ENCODE measurements at places on chromosomes 11 and 22.

DNA sequence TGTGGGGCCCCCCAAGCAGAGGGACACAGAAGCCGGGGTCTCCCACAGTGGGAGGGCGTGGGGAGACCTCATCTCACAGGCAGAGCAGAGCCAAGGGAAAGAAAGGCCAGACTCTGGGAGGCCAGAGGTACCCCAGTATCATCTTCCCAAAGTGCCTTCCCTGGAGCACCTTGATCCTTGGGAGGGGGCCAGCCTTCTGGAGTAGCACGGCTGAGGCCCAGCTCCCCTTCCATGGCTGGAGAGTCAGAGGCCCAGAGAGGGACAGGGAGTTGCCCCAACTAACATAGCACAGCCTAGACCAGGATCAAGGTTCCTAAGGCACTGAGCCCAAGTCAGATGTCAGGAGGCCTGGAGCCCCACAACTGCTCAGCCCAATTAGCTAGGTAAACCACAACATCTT is 50.6 kb downstream of the ELFN2 start:
- no peak for DNase-seq

DNA sequence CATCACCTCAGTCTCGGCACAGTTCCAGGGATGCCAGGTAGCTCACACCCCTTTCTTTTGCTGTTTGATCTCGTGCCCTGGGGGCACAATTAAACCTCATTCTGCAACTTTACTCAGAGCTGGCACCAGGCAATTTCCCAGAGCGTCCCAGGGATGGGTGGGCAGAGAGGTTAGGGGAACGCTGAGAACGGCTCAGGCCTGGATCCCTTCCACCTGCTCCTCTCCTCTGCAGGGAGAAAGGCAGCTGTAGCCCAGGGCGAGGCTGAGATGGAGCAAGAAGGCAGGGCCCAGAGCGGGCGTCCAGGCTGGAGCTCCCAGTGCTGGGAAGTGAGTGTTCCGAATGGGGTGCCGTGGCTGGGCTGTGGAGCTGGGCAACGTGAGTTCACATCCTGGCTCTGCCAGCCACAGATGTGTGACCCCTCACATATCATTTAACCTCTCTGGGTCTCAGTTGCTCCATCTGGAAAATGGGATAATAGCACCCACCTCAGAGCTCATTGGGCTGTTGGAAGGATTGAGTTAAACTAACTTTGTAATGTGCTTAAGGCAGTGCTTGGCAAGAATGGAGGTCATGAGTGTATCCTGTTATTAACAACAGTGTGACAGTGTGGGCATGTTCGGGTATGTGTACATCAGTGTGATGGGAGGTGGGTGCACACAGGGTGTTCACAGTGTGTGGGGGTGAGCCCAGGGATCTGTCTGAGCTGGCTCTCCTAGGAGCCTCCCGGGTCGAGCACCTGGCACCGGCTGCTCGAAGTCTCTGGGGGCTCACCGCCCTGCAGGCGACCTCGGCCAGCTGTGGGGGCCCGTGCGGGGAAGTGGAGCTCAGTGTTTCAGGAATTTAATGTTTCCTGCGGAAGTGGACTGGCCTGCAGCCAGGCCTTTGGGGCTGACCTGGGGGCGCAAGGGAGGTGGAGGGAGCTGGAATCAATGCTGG is 15.5 kb downstream of the OTUB1 start:
- DNase-seq = no peak

- no peak for DNase-seq
Measured at GRCh38 chr11:47105974-47106373, 70.7 kb downstream of the ARFGAP2 start.

- DNase-seq = no peak
Measured at GRCh38 chr11:108793138-108793537, 128.3 kb downstream of the DDX10 start.

DNA sequence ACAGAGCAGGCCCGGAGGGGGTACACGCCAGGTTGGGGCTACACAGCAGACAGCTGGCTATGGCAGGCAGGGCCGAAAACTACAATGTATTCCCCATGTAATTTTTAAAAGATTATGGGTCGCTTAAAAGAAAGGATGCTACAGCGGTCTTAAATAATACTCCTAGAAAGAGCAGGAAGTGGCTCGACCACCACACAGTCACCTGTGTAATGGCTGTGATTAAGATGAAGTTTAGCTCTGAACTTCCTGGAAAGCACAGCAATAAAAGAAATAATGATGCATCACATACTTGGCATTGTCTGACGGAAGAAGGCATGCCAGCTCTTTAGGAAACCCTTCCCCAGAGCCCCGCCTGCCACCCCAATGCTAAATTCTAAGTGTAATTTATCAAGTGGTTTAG is 32.6 kb downstream of the WNT11 start:
- DNase-seq = no peak

All from astrocyte (in vitro differentiated cells and primary cell).